ENCODE measurements at places on chromosomes 4 and X.

DNA sequence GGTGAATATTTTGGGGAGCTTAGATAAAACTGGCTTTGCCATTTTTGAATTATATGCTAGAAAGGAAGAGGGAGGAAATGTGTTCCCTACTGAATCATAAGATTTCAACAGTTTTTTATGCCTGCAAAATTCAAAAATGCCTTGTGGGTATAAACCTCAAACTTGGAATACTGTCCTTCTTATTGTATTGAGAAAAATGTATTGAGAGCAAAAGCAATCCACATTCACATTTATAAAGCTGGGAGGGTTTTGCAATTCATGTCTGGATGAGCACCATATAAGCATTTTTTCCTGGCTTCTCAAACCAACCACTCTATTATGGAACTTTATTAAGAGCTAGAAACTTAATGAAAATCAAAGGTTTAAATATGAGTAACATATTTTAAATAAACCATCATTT, 289.8 kb downstream of the PCDH7 start:
- DNase-seq = no peak

- no peak for DNase-seq
Observed at GRCh38 chrX:7088968-7089615, 58.4 kb upstream of the STS start.

GRCh38 chrX:30521440-30522182, 56.0 kb downstream of the TASL start:
- DNase-seq = no peak

- no peak for DNase-seq
Observed at GRCh38 chr4:2101346-2102044, 42.4 kb downstream of the NAT8L start.

- DNase-seq = no peak
Observed at GRCh38 chrX:139246295-139246694, 284.2 kb upstream of the F9 start.

GRCh38 chr4:109649872-109650271, 53.4 kb downstream of the CASP6 start:
- DNase-seq = no peak

DNA sequence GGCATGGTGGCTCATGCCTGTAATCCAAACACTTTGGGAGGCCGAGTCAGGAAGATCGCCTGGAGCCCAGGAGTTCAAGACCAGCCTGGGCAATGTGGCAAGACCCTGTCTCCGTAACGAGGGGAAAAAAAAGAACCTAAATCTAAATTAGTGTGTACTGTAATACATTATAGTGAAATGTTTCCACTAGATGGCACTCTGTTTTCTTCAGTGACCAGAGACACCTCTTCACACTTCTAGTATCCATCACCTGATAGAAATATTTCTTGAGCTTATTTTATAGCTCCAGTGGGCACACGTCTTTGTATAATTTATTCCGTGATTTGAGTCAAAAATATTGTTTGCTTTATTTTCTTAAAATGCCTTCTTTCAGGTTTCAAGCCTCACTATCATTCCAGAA, 600.9 kb upstream of the DIPK2B start:
- DNase-seq = no peak

DNA sequence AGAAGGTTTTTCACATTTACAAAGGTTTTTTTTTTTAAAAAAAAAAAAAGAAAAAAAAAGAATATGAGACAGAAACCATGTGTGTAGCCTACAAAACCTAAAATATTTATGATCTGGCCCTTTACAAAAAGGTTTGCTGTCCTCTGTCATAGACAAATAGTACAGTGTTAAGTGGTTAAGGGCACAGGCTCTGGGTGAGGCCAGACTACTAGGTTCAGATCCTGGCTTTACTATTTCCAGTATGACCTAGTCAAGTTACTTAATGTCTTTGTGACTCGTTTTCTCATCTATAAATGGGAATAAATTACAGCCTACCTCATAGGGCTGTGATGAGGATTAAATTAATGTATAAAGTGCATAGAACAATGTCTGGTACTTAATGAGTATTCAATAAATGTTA, 56.5 kb downstream of the GAB1 start:
- DNase-seq = no peak
